Activated CD8-positive, alpha-beta T cell treated with anti-CD3 and anti-CD28 coated beads for 36 hours (primary cell): ENCODE measurements at places on chromosomes 7 and 10.

- DNase-seq: no peak
- no peak overlapping the region for H3K27ac ChIP-seq
- no peak overlapping the region for H3K4me3 ChIP-seq
Measured at GRCh38 chr10:36837416-36837815, 288.0 kb upstream of the ANKRD30A start.

GRCh38 chr10:43226441-43226840 is 40.4 kb downstream of the RASGEF1A start:
- H3K4me3 ChIP-seq: no peak overlapping the region
- peak overlapping the region; percentile 48 for H3K27ac ChIP-seq
- no peak for DNase-seq
- H3K4me1 ChIP-seq: peaks cover 39% of the 10 kb centered on the region
- no peaks in the 10 kb centered on the region for H3K36me3 ChIP-seq

GRCh38 chr7:11281953-11282352 is 308.3 kb downstream of the PHF14 start:
- no peaks in the 10 kb centered on the region for H3K27me3 ChIP-seq
- no peaks in the 10 kb centered on the region for H3K36me3 ChIP-seq
- H3K27ac ChIP-seq: no peak overlapping the region
- H3K4me3 ChIP-seq: no peak overlapping the region
- no peak for DNase-seq

DNA sequence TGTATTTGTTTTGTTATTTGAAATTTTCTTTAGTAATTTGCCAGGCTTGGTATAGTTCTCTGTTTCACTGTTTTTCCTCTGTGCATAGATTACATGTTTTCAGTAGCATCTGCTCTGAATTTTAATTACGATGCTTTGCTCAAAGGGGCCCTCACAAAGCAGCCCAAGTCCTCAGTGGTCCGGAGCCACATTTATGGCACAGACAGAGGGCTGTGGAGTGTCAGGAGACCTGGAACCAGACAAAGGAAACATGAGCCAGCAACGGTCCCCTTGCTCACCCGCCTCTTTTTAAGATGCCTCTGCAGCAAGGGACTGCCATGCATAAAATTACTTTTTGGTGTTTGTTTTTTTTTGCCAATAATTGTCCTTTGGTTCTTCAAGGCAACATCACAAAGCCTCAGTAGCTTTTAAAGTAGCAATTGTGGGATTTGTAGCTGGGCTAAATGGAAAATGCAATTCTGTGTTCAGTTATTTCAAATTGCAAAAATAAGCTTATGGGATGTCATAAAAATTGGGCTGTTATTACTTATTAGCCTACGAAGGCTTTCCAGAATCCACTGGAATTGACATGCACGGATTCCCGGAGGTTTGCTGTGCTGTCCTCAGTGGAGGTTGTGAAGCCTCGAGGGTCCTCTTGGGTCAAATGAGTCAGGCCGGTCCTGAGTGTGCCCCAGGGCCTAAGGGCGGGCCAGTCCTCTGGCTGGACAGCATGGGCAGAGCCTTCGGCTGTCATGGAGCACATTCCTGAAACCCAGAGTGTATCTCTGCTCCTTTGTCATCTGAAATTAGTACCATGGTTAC is 422.8 kb downstream of the GLRX3 start:
- H3K4me3 ChIP-seq: no peak overlapping the region
- H3K4me1 ChIP-seq: no peaks in the 10 kb centered on the region

DNA sequence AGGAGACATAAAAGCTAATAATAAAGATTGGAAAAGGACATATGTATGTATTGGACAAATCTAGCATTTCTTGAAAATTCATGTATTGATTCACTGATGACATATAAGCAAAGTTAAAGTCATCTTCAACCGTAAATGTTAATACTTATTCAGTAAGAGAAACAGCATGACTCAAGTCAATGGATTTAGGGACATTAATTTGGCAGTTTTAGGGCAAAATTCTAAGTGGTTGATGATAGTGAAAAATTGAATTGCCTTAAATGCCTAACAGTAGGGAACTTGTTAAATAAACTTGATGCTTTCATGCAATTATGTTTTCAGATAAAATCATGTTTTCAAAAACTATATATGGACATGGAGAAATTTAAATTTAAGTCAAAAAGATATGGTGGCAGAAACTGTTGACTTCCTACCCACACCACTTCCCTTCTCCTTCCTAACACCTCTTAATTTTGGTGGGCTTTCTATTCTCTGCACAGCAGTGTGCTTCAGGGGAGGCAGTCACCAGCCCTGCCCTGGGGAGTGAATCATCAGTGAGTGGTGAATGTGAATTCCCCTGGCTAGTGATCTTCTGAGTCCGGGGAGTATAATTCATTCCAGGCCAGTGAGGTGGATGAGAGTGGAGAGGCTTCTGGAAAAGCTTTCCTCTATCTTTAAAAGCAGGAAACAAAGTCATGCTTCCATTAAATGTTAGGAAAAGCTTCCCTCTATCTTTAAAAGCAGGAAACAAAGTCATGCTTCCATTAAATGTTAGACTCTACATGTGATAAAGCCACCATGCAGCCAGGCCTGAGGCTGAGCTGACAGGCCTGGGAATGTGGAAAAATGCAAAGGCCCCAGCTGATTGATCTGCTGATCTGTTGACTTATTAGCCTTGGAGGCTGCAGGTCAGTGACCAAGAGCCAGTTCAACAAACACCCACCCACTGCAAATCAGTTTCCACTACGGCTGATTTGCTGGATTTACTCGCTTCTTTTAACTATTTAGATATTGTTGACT is 25.2 kb upstream of the ITGB1 start:
- no peak overlapping the region for H3K4me3 ChIP-seq
- peak overlapping the region; percentile 33 for H3K27ac ChIP-seq
- peaks cover 27% of the 10 kb centered on the region for H3K4me1 ChIP-seq

- DNase-seq: peak; percentile 25
- no peak overlapping the region for H3K4me3 ChIP-seq
- no peak overlapping the region for H3K27ac ChIP-seq
- no peaks in the 10 kb centered on the region for H3K36me3 ChIP-seq
- H3K27me3 ChIP-seq: peaks cover 30% of the 10 kb centered on the region
Measured at GRCh38 chr7:22561895-22562593, 62.1 kb upstream of the STEAP1B start.

DNA sequence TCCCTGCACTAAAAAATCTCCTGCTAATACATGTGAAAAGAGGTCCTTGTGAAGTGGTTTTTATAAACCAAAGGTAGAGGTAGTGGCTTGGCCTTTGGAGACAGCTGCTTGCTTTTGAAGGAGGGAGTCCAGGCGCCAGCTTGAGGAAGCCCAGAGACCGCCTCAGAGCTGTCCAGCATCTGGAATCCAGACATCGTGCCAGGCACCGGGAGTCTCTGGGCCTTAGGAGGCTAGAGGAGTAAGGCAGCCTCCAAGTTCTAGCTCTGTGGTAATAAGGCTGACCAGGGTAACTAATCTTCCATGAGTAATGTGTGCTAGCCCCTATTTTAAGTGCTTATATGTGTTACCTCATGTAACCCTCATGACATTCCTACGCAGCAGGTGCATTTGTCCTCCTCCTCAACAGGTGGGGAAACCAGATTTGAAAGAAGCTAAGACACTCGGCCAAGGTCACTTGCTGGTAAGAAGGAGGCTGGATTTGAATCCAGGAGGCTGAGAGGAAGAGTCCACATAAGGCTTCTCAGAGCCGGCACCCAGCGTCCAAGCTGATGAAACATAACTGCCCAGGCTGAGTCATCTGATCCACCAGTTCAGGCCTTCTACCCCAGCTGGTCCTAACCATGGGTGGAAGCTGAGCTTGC is 26.1 kb downstream of the PRLHR start:
- DNase-seq: no peak
- H3K27me3 ChIP-seq: peaks cover 1% of the 10 kb centered on the region
- H3K36me3 ChIP-seq: no peaks in the 10 kb centered on the region
- H3K4me3 ChIP-seq: no peak overlapping the region
- no peak overlapping the region for H3K27ac ChIP-seq

- H3K27ac ChIP-seq: peak overlapping the region; percentile 22
- no peak overlapping the region for H3K4me3 ChIP-seq
- peaks cover 28% of the 10 kb centered on the region for H3K4me1 ChIP-seq
- H3K36me3 ChIP-seq: no peaks in the 10 kb centered on the region
- DNase-seq: peak; percentile 74
Measured at GRCh38 chr7:130365511-130366441, 14.5 kb upstream of the CPA1 start.

DNA sequence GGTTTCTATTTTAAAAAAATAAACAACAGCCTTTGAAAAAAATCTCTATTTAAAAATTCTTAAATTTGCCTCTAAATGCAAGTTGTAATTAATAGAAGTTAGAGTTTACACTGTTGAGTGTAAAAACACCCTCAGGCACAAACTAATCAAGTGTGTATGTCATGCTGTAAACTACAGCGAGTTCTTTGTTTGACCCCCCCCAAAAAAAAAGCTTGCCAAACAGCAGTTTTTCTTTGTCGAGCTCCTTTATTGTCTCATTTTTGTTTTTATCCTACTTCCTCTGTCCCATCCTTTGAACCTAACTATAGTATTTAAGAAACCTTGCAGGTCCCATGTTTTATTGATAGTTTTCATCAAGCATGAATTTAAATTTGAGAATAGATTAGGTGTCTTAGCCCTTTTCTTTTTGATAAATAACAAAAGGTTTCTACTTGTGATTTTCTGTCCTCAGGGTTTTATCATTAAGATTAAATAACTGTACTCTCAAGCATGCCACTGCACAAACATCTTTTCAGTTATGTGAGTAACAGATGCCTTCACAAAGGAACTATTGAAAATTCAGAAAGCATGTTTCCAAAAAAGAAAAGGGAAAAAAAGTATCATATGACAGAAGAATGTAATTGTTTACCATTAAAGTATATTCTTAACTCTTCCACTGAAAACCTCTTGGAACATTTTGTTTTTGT is 176.0 kb downstream of the ARID5B start:
- no peaks in the 10 kb centered on the region for H3K27me3 ChIP-seq
- no peak for DNase-seq
- H3K27ac ChIP-seq: peak overlapping the region; percentile 35
- peaks cover 61% of the 10 kb centered on the region for H3K4me1 ChIP-seq
- H3K4me3 ChIP-seq: no peak overlapping the region
- H3K36me3 ChIP-seq: peaks cover 71% of the 10 kb centered on the region

- no peaks in the 10 kb centered on the region for H3K36me3 ChIP-seq
- no peak overlapping the region for H3K27ac ChIP-seq
- H3K4me1 ChIP-seq: peaks cover 7% of the 10 kb centered on the region
- H3K27me3 ChIP-seq: peaks cover 46% of the 10 kb centered on the region
- no peak for DNase-seq
- H3K4me3 ChIP-seq: no peak overlapping the region
Measured at GRCh38 chr10:97188261-97188711, 2.5 kb upstream of the SLIT1 start.

DNA sequence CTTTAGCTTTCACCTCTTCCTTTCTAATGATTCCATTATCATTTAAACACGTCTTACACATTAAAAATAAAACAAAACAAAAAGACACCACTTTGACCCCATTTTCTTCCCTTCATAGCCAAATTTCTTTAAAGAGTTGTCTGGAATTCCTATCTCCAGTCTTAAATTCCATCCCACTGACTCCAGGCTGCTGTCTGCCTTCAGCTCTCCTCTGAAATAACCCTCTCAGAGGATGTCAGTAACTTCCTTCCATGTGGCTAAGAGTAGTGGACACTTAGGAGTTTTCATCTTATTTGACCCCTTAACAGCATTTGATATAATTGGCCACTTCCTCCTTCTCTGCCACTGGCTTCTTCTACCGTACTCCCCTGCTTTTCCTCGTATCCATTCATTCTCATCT is 69.6 kb upstream of the MKX start:
- DNase-seq: no peak
- H3K36me3 ChIP-seq: no peaks in the 10 kb centered on the region
- H3K27me3 ChIP-seq: no peaks in the 10 kb centered on the region
- no peak overlapping the region for H3K27ac ChIP-seq

DNA sequence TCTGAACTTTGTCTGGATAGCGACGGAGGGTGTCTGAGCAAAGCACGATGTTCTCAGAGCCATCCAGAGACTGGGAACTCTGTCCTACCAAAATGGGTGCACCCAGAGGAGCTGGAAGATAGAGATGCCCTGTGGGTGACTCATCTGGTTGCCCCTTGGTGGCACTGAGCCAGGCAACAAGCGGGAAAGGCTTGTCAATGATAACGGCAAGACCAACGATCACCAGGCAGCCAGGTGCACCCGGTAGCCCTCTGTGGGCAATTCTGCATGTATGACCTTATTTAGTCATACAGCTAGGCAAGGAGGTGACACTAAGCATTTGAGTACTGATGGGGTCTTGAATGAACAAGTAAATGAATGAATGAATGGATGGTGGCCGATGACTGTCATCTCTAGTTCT is 2.8 kb upstream of the ELN start:
- no peaks in the 10 kb centered on the region for H3K36me3 ChIP-seq
- no peak overlapping the region for H3K27ac ChIP-seq
- H3K4me1 ChIP-seq: peaks cover 2% of the 10 kb centered on the region
- H3K27me3 ChIP-seq: peaks cover 39% of the 10 kb centered on the region

GRCh38 chr7:138449580-138449979 is 10.5 kb upstream of the TRIM24 start:
- H3K27ac ChIP-seq: no peak overlapping the region
- no peak overlapping the region for H3K4me3 ChIP-seq
- no peaks in the 10 kb centered on the region for H3K4me1 ChIP-seq
- peak; percentile 60 for DNase-seq
- no peaks in the 10 kb centered on the region for H3K36me3 ChIP-seq

DNA sequence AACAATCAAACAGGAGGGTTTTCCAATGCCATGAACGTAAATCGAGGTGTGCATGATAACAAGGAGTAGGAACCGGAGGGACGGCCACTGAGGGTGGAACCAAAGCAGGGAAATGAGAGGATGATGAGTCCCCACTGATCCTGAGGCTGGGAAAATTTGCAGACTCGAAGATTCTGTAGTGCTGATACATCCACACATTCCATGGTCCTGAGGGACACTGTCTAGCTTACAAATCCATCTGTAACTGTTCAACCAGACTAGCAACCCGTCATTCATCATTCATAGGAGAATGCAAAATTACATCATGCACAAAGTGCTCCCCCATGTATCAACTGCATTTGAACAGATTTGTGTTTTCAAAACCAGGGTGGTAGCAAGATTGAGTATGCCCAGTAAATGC is 189.7 kb downstream of the PTPRN2 start:
- no peak for DNase-seq
- no peak overlapping the region for H3K4me3 ChIP-seq
- H3K27ac ChIP-seq: no peak overlapping the region

DNA sequence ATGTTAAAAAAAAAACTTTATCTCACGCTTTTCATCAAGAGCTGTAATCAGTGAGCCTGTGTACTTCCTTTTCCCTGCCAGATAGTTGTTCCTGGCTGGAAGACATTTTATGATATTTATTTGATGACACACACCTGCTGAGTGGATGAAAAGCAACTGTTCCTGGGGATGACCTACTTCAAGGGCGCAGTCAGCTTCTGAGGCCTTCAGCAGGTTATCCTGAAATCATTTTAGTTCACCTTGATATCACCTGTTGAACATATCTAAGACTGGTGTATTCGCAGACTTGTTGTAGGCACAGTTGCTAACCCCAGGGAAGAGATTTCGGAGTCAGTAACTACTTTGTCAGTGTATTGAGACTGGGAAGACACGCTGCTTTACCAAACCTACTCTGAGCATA is 234.5 kb upstream of the TCF7L2 start:
- peak overlapping the region; percentile 10 for H3K27ac ChIP-seq
- no peaks in the 10 kb centered on the region for H3K4me1 ChIP-seq
- no peaks in the 10 kb centered on the region for H3K27me3 ChIP-seq
- DNase-seq: no peak
